ENCODE measurements at places on chromosomes 3 and 15.

DNA sequence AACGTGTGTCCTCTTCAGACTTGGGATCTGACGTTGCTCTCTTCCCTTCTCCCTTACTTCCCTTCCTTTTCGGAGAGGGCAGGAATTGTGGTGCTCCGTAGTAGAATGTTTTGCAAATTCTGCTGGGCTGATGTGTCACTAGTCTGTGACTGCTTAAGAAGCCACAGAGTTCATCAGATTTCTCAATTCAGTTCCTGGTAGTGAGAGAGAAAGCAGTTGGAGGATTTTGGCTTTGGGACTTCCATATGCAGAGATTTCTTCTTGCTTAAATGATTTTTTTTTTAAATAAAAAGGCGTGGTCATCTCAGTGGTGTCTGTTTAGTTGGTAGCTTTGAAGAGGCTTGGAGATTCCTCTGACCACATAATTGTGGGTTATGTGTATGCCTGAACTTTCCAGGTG lies 10.1 kb downstream of the CEMIP start:
- no peak for DNase-seq

DNA sequence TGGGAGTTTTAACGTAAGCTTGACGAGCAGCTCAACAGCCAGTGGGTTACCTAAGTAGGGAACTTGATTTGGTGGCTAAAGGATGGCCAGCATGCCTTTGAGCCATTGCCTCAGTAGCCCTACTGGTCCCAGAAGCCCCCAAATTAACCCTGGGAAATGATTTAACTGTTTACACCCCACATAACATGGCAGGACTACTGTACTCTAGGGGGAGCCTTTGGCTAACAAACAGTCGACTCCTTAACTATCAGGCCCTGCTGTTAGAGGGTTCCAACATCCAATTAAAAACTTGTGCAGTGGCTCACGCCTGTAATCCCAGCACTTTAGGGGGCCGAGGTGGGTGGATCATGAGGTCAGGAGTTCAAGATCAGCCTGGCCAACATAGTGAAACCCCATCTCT lies 9.4 kb upstream of the SMCO1 start:
- DNase-seq, result no peak

DNA sequence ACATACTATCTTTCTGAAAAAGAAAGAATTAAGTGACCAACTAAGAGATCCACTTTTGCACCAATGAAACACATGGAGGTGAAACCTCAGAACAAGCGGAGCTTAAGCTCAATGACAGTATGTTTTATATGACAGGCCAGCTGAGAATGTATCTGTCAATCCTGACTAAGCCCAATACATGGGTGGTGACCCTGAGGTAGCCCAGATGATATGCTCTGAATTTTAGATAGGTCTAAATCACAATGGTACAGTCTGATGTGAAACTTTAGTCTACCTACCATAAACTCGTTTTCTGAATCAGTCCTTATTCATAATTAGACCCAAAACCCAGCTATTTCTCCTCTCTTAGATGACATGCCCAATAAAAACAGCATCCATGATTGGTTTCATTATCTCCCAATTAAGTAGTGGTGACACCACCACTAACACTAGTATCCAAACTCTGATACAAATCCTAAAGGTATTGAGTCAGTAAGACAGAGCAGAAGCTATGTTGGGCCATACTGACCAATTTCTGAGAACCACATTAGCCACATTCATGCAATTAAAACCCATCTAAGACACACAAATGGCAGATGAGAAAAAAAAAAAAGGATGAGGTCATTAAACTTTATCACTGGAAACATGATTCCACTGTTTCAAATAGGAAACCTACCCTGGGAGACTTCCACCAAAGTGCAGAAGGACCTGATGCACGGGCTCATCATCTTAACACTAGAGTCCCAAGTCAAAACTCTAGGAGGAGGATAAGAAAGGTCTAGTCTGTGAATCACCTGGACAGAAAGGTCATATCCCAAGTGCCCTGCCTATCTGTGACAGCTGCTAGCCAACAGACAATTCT lies 20.6 kb downstream of the CMTM6 start:
- no peak for DNase-seq

DNA sequence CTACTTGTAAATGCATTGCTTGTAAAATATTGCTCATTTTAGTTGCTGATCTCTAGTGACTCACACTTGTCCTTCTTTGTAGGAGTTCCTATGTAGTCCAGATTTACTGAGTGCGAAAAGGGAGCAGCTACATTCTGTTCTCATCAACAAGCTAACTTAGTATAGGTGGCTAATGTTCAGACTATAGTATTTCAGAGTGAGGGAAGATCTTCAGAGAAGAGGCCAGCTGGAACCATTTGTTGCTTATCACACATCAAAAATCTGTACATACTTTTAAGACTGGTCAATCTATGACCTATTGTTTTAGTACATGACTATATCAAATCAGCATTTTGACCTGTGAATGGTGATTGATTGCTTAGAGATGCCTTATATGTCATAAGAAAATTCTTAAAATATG lies 71.3 kb upstream of the THSD4 start:
- no peak for DNase-seq

DNA sequence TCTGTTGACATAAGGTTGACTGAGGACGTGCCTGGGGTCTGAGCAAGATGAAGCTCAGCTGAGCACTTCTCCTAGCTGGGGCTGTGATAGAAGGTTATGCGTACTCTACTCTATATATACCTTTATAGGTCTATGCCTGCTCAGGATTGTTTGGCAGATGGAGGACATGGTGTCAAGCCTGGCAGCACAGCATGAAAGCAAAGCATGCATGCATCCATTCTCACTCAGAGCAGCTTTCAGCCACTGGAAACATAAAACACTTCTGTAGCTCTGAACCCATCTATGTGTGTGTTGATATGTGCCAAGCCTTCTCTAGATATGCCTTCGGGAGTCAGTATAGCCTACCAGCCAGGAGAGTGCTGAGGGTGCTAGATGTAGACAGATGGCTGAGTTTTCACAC lies 142.3 kb upstream of the NUDT16 start:
- DNase-seq, result no peak

DNA sequence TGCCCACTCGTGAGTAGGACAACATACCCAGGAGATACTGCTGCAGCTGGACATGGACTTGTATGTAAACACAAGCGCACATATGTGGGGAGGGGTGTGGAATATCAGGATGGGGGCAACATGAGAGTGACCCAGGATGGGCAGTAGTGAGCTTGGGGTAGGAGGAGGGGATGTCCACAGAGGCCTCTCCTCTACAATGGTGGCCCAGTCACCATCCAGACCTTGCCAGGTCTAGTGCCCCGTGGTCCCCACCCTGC lies 266 bp upstream of the ZBTB47 start:
- no peak for DNase-seq

DNA sequence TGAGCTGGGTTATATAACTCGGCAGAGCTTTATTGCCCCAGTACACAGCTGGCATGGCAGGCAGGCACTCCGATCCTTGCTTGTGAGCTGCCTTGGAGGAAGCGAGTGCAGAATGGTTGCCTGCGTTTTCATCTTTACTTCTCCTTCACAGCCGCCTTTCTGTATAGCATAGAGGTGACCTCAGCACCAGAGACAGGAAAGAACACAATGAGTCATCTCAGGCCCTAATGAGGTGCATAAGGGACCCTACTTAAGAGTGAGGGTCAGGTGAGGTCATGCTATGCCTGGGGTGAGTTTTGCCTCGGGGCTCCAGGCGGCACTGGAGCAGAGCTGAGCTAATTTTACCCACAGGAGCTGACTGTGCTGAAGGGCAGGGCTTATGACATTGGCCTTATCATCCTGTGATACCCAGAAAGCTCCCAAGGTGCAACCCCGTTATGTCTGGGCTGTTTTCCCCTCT lies 43.5 kb downstream of the LPP start:
- no peak for DNase-seq

GRCh38 chr15:76149291-76149915 lies 89.6 kb downstream of the TMEM266 start:
- DNase-seq, result no peak

GRCh38 chr15:98560338-98560737 lies 88.0 kb upstream of the IGF1R start:
- DNase-seq, result no peak

DNA sequence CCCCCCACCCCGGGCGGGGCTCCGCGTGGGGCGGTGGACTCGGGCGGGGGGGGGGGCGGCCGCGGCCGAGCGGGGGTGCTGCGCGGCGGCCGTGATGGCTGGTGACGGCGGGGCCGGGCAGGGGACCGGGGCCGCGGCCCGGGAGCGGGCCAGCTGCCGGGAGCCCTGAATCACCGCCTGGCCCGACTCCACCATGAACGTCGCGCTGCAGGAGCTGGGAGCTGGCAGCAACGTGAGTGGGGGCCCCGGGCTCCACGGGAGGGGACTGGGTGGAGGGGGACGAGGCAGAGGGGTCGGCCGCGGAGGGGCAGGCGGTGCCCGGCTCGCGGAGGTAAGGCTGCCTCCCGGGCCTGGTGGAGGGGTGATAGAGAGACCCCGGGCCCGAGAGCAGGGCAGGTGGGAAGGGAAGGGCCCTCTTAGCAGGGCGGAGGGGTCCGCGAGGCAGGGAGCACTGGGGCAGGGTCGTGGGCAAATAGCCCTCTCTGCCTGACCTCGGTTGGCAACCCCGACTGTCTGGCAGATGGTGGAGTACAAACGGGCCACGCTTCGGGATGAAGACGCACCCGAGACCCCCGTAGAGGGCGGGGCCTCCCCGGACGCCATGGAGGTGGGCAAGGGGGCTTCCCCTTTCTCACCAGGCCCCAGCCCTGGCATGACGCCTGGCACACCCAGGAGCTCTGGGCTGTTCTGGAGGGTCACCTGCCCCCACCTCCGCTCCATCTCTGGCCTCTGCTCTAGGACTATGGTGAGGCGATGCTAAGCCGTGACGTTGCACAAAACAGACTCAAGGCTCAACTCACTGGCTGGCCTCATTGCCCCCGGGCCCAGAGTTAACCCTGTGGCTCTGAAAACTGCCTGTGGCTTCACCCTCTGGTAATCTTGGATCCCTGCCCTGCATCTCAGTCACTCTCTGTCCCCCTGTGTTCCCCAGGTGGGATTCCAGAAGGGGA lies at the start of gene ECE2:
ECE2 (plus strand) TSS at position 62 of the 950 bp plus-strand sequence; CDS start at position 194, 132 bp downstream.
- DNase-seq, result no peak

DNA sequence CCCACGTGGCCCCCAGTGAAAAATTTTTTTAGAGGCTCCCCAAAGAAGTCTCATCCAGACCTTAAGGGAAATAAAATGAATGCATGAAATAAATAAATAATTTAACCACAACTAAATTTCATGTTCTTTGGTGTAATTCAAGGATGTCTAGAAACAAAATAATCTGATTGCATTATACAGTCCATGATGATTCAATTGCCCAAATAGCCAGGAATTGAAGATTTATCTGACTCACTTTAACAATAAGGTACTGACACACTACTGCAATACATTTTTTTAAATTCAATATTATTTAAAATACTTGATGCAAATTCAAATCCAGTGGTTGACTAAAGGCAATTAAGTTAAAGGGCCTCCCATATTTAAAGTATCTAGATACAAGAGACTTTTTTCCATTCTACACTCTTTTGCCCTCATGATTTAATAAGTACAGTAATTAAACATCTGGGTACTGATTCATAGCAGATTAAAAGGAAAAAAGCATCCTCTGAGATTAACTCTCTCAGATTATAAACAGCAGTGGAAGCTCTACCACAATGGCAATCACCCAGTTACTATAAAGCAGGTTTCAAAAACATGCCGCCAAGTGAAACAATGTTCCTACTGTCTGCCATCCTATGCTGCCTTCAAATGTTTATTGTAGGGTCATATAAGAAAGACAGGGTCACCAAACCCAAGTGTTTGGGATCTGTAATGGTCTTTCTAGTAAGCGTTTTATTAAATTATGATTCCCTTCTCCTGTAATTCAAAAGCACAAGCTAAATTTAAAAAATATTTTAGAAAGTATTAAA lies 9.9 kb downstream of the UQCC5 start:
- DNase-seq, result no peak

DNA sequence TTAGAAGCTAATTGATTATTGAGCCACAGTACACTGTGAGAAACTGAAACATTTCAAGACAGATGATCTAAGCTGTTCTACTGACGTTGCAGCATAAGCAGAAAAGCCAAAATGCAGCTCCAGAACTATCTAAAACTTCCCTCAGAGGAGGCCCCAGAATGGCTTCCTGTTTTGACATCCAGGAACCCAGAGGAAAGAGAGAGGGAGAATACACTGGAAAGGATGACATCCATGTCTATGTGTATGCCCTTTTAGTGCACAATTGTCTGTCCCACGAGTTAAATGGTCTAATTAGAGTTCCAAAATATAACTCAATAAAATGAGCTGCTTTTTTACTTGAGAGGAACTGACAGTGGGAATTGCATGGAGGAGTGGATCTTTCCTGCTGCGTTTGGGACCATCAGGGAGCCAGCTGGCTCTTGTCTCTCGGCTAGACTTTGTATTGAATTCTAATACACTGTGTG lies 688.1 kb downstream of the ZNF385D start:
- no peak for DNase-seq

DNA sequence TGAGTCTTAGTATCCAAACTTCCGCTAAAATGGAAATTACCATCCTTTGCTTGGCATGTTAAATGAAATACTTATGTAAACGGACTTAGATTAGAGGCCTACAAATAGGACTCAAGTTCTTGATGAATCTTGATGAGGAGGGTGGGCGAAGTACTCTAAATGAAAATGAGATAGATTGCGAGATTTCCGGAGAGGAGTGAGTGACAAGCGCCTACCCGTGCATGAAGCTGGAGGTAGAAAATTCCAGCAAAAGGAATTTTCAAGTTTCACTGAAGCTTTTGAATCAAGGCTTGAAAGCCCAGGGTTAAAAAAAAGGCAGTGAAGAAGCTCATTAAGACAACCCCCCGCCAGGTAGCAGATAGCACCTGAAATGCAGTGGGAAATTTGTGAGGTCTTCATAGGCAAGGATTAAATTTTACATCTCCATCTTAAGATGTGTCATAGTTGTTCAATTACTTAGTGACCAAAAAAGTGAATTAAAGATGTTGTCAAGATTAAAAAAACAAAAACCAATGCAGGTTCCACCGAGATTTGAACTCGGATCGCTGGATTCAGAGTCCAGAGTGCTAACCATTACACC lies 655 bp upstream of the RAB11A start:
- peak; percentile 62 for DNase-seq

DNA sequence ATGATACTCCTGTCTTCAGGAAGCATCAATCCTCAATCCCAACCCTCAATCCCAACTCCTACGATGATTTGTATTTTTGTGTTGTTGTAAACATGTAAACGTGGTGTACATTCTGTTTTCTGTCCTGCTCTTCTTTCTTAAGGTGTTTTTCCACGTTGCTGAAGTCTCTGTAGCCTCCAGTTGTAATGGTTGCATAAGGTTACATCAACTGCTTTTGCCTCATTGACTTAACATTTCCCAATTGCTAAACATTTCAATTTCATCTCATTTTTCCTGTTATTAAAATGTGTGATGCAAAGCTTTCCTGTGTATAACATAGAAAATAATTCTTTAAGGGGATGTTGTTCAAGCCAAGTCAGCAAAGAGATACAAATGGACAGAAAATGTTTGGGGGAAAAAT lies 33.4 kb downstream of the HRH1 start:
- no peak for DNase-seq

Measured in NCI-H510A treated with DMSO at 0.1 percent for 48 hours (cell line).